Activated T-cell treated with anti-CD3 and anti-CD28 coated beads, Interleukin-2, amount 50 U/mL, for 72 hours (primary cell): ENCODE measurements at places on chromosomes 3 and 15. TPM values are rescaled to one million over a fixed set of nuclear protein-coding genes. Genes with fewer than 3 reads are reported as not detected.
A peak's percentile ranks its signal among the peaks of the same experiment; 100 is the strongest.

DNA sequence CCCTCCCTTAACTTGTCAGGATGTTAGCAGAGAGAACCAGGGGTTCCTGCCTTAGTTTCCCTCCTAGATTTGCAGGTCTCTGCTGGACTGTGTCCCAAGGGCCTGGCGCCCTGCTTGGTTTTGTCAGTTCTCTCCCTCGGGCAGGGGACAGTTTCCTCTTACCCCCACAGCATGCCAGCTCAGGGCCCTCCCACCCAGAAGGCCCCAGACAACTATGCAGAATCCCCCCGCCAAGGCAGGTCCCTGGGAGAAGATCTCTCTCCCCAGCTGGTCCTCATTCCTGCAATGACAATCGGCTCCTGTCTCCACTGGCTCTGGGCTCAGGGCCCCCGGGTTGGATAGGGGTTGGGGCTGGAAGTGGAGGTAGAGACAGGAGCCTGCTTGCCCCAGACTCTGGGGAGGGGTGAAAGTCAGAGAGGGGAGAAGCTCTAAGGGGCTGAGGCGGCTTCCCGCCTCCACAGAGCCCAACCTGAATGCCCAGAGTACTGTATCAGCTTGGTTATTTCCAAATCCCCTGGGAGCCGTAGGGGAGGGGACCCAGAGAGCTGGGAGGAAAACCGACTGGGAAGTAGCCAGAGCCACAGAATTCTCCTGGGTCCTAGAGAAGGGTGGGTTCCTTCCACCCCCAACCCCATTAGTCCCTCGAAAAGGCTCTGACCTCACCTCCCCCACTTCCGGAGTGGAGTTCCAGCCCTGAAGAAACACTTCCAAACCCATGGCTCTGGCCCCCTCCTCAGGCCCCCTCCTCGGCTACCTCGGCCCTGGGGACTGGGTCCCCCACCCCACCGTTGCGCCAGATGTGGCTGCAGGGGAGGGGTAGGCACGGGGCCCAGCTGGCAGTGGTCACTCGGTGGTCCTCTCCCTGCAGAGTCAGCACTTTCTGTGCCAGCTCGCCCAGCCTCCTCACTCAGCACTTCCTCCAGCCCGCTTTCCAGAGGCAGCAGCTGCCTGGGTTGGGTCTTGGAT, 3.8 kb upstream of the LOXL1 start:
- no peak for DNase-seq

GRCh38 chr3:42023380-42023779, 61.5 kb upstream of the ULK4 start:
- DNase-seq: peak; percentile 68

DNA sequence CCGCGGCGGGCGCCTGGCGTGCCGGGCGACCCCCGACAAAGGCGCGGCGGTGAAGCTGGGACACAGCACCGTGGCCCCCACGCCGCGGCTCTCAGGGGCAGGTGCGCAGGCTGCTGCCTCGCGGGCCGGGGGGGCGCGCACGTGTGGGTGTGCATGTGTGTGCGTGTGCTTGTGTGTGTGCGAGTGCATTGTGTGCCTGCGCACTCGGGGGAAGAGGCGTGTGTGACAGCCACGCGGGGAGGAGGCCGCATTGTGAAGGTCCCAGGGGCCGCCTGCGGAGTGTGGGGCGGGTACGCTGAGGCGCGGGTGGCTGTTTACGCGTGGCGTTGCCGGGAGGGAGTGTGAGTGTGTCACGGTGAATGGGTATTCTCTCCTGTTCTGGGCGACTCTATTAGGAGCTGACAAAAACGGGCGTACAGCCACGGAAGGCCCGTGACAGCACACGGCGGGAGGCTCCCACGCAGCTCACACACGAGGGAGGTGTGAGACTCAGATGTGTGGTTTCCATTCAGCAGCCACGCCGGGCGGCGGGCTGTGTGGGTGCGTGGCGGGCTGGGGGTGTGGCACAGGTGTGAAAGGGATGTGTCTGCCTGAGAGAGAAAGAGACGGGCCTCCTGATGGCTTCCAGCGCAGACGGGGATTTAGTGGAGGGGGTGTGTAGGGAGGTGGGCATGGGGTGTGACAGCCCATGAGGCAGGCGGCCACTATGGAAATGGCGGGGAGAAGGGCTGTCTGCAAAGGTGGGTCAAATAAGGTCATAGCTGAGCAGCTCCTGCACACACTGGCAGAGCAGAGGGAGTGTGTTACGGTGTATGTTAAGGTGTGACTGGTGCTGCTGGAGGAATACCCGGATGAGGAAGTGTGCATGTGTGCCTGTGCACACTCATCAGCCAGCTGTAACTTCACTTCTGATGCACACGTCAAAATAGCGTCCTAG, 750 bp downstream of the PODXL2 start:
- peak; percentile 11 for DNase-seq

DNA sequence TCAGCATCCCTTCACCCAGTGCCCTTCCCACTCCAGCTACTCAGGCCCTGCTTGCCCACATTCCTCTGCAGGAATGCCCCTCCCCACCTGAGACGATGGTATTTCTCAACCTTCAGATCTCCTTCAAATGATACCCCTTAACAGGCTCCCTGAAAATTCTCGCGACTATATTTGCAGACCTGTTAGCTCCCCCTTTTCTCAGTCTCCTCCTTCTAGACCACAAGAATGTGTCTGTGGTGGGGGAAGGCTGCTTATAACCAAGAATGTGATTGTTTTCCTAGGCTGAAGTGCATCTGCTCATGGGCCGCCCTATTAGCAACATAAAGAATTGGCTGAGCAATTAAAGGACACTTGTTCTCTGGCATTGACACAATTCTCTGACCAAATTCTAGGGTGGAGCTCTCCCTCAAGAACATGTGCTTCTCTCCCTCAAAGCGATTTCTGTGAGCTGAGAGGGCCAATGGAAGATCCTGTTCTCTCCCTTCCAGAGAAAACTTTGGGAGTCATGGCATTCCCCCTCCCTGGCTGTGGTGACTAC, 19.1 kb upstream of the LIMD1 start:
- no peak for DNase-seq

CTXND1 gene
- not detected for total RNA-seq

CD200R1 gene
- total RNA-seq: 1.4 TPM

DNA sequence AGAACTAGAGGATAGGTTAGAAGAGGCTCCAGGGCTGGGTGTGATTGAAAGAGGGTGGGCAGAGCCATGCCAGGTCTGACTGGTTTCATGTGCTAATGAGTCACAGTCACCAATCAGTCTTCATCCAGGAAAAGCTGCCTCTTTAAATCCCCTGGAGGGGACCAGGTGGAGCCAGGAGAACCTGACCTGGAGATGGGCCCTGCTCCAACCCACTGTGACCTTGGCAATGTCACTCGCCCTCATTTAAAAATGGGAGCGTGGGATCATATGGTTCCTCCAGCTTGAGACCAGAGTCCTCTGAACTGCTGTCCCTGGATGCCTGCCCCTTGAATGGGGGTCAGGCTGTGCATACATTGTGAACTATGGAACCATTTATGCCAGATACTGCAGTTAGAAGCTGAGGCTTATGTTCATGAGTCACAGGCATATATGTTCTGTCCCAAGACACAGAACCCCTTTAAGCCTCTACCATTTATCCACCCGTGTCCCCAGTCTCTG, 23.0 kb downstream of the HES1 start:
- DNase-seq: no peak

GRCh38 chr3:58482917-58483636, 8.8 kb upstream of the KCTD6 start:
- DNase-seq: no peak

DNA sequence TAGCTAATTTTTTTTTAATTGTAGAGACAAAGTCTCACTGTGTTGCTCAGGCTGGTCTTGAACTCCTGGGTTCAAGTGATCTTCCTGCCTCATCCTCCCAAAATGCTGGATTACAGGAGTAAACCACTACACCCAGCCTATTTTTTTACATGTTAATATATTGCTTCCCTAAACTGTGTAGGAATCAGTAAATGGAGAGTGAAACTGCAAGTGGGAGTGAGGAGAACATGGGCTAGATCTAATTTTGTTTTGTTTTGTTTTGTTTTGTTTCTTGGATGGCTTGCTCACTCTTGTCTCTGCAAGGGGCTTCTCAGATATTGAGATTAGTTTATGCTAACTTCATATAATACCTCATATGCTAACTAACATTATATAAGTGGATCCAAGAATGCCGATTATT, 31.5 kb downstream of the PARP15 start:
- DNase-seq: no peak

- no peak for DNase-seq
Observed at GRCh38 chr3:147312786-147313280, 93.5 kb downstream of the ZIC4 start.

DNA sequence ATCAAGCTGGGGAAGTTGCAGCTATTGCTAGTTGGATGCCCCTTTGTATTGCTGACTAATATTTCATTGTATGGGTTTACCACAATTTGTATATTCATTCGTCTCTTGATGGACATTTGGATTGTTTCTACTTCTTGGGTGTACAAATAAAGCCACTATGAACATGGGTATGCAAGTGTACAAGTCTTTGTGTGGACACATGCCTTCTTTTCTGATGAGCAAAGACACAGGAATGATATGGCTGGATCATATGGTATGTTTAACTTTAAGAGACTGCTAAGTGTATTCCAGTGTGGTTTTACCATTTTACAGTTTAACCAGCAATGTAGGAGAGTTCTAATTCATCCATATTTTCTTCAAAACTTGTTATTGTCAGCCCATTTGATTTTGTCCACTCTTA, 32.2 kb downstream of the NECTIN3 start:
- DNase-seq: no peak

- DNase-seq: no peak
Observed at GRCh38 chr3:102020735-102021134, 171.4 kb downstream of the NFKBIZ start.

- DNase-seq: peak; percentile 9
Observed at GRCh38 chr3:124033360-124034015, 41.6 kb upstream of the ROPN1 start.

DNA sequence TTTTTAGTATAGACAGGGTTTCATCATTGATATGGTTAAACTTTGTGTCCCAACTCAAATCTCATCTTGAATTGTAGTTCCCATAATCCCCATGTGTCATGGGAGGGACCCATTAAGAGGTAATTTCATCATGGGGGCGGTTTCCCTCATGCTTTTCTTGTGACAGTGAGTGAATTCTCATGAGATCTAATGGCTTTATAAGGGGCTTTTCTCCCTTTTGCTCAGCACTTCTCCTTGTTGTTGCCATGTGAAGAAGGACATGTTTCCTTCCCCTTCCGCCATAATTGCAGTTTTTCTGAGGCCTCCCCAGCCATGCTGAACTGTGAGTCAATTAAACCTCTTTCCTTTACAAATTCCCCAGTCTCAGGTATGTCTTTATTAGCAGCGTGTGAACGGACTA, 20.2 kb upstream of the ZNF710 start:
- DNase-seq: no peak

TUSC7 gene
- total RNA-seq: not detected

SUSD5 gene
- total RNA-seq: not detected

PROS1 gene
- total RNA-seq: 0.50 TPM

DNA sequence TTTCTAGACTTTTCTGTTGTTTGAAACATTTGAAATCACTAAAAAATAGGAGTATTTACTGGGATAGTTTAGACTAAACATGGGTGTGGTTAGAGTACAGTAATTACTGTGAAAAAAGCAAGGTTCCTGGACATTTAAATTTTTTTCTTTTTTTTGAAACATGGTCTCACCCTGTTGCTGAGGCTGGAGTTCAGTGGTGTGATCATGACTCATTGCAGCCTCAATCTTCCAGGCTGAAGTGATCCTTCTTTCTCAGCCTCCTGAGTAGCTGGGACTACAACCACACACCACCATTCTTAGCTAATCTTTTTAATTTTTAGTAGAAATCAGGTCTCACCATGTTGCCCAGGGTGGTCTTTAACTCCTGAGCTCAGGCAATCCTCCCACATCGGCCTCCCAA, 20.4 kb upstream of the CELF6 start:
- no peak for DNase-seq

LDHAL6B gene
- not detected for total RNA-seq

DNA sequence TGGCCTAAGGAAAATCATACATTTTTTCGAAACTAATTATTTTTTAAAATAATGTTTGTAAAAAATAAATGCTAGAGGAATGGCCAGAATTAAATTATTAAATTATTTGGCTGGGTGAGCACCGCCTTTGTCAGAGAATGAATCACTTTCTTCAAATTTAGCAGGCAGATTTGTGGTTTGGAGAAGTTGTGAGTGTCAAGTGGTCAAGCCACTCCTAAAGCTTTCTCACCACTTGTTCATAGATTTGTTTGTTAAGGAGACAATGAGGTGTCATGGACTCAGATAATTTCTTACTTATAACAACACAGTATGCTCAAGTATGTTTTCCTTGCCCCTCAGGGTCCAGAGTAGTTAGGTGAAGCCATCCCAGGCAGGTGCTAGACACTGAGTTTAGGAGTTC, 196.2 kb downstream of the TUSC7 start:
- DNase-seq: no peak

ADGRG7 gene
- total RNA-seq: not detected

DNA sequence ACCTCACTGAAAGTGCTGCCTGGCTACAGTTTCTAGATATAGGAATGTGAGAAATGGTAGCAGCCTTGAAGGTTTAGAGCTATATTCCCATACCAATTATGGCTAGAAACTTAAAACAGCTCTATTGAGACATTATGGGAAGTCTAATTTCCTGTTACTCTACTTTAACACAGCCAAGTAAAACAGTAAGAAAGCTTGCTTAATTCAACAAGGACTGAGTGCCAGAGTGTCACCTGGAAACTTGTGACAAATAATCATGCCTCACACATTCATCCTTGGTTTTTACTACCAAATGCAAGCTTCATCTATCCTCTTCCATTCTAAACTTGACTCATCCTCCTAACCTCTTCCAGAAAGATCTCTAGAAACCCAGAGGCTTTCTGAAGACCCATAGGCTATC, 41.7 kb downstream of the UBE3A start:
- no peak for DNase-seq

GPR15 gene
- 4.6 TPM for total RNA-seq

GRCh38 chr3:50817756-50818529, 143.2 kb downstream of the DOCK3 start:
- DNase-seq: no peak

DNA sequence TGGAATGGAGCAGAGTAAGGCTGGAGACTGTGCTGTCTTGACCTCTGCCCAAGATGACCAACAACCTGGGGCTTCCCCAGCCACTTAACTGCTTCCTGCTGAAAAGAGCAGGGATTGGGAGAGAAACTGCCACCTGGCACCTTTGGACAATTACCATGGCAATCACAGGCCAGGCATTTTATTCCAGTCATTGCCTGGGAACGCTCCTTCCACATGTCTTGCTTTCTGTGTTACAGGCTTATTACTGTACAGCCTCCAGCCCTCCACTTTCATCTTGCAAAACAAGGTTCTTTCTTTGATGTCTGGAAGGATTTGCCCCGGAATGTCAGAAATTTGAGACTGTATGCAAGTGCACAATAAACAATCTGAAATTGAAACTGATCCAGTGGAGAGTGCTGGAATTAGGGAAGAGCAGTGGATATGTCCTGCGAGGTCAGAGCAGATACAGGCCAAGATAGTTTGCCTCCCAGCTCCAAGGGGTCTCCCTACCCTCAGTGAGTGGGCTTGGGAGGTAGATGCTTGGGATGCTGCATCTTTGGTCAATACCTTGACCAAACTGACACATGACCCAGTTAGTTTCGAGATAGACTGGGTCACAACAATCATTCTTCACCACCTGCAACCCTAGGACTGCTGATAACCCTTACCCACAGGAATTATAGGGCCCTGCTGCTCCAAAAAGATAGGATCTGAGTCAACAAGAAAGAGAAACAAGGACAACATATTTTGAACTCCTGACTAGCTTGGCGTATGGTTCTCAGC, 2.7 kb downstream of the PPP1R14D start:
- no peak for DNase-seq

IL20RB gene
- total RNA-seq: 2.0 TPM

DLL4 gene
- total RNA-seq: 0.12 TPM
